Neural crest cell (in vitro differentiated cells): ENCODE measurements at places on chromosomes 2 and 18.

DNA sequence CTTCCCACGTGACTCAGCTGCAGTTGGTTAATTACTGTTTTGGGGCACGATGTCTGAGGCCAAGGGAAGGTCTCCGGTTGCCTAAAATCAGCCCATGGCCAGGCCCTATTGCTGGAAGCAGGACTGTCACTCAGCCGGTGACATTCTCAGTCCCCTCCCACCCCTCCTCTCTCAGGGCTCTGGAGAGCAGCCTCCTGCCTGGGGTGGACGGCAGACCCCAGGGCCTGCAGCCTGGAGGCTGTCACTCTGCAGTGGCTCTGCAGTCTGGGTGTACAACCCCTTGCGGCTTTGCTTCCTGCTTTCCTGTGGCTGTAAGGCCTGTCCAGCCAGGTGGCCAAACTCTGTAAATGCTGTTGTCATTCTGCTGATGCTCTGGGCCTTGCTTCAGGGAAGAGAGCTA lies 32.8 kb downstream of the ZBTB7C start:
- DNase-seq: no peak

GRCh38 chr2:172249986-172250385 lies 147.3 kb upstream of the DLX2 start:
- DNase-seq: no peak

- no peak for DNase-seq
Observed at GRCh38 chr2:152437276-152438108, 102.5 kb downstream of the FMNL2 start.

DNA sequence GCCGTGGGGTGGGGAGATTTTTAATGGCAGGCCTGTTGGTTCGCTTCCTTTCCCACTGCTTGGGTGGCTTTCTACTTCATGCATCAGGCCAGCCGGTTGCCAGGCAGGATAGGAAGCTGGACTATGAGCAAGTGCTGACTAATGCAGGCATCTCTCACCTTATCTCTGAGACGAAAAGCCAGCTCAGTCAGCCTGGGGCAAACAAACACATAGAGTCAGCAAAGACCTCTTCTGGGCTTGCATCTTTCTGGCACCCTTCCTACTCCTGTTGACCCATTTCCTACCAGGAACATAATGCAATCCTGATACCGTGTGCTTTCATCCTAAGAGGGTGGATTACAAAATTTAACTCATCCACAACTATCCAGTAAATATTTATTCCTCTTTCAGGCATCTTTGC lies 416.6 kb upstream of the MEX3C start:
- no peak for DNase-seq

DNA sequence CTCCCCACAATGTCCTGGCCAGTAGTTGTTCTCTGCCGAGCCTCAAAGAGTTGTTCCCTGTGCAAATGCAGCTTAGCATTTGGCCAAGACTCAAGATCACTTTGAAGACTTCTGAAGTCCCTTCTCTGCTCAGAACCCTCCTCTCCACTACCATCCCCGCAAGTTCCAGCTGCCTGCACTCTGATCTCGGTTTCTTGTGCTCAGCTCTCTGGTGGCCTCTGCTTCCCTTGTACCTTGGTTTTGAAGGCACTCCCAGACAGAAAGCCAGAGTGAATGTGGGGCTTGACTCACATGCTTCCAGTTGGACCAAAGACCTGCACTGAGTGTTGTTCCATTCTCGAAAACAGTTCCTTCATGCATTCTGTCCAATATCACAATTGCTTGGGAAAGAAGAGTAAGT lies 28.6 kb downstream of the CRACDL start:
- DNase-seq: no peak

- DNase-seq: no peak
Observed at GRCh38 chr2:212922701-212923100, 228.7 kb downstream of the IKZF2 start.

GRCh38 chr2:171297956-171298355 lies 135.8 kb downstream of the METTL8 start:
- DNase-seq: no peak

GRCh38 chr2:189179570-189179950 lies at the start of gene COL5A2:
Gene COL5A2, minus strand, starts transcription at chr2:189179761. Its CDS starts 157 bp downstream, at chr2:189179604.
- DNase-seq: peak; percentile 18

- no peak for DNase-seq
Observed at GRCh38 chr2:120005834-120006521, 6.9 kb upstream of the EPB41L5 start.

GRCh38 chr18:3972291-3972930 lies 482.7 kb downstream of the DLGAP1 start:
- no peak for DNase-seq

DNA sequence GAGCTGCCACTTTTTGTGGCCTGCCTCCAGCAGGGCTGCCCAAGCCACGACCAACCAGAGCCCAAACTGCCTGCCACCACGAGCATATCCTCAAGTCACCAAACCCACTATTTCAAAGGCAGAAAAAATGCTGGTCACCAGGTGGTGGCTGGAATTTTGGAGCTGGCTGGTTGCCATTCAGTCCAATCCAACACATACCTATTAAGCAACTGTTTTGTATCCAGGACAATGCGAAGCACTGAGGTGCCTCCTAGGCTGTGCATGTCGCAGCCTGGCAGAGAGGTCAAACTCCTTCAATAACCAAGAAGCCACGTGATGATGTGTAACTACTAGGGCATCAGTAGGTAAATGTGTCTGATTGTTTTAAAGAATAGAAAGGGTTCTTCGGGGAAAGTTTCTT lies 108.3 kb upstream of the PPP1CB start:
- no peak for DNase-seq

DNA sequence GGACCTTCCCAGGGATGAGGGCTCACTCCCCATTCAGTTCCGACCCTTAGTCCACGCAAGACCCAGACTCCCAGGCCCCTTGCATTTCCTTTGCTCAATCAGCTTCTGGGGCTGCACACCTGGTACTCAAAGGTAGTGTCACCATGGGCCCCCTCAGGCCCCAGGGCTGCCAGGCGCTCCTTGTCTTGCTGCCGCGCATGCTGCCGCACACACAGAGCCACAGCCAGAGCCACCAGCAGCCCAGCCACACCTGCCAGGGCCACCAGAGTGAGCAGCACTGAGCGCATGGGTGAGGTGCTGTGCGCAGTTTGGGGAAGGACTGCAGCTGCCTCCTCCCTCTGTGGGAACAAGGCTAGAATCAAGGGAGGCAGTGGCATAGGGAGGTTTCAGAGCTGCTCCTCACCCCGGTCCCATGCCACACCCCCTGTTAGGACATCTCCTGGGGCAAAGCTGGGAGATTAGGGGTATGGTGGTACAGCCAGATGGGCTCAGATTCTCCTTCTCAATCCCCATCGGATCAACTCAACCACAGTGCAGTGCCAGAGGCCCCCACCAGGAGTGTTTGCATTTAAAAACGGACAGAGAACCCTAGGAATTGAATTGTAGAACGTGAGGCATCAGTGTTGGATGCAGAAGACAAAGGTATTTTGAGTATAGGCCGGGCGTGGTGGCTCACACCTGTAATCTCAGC lies 11.3 kb downstream of the PTPRN start:
- no peak for DNase-seq

- DNase-seq: no peak
Observed at GRCh38 chr2:173048897-173049661, 26.6 kb upstream of the MAP3K20 start.

DNA sequence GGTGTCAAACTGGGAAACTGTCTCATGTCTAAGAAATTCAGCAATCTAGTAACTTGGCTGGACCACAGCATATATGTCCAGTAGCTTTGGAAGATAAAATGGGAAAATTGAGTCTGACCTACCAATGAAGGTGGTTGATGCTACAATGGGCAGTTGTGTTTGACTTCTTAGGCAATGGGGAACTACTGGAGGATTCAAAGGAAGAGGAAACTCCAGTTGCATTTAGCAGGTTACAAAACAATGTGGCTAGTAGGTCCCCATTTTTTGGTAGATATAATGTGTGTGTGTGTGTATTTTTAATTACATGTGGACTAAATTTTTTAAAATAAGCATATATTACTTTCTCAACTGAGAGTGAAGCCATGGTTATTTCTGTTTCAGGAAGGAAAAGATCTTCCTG lies 427.7 kb downstream of the NBAS start:
- no peak for DNase-seq

- no peak for DNase-seq
Observed at GRCh38 chr2:56770490-56770889, 586.7 kb downstream of the CCDC85A start.

- DNase-seq: no peak
Observed at GRCh38 chr2:75606761-75607399, 39.7 kb upstream of the MRPL19 start.

DNA sequence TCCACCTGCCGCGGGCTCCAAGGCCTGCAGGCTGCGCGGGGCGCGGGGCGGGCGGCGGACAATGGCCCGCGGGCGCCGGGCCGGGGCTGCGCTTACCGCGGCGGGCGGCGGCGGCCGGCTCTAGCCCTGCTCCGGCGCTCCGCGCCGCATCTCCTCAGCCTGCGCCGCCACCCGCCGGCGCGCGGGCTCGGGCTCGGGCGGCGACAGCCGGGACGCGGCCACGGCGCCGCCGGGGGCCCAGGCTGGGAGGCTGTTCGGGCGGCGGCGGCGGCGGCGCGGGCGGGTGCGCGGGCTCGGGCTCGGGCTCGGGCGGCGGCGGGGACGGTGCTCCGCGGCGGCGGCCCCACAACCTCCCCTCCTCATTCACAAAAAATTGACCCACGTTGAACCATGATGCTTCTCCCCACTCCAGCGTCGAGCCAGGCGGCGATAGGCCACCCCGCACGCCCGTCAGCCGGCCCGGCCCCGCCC lies at the start of gene HDAC4:
Gene HDAC4, minus strand, starts transcription at position 425 of the 471 bp plus-strand sequence. CDS start 48,321 bp downstream, outside the sequence.
- no peak for DNase-seq

DNA sequence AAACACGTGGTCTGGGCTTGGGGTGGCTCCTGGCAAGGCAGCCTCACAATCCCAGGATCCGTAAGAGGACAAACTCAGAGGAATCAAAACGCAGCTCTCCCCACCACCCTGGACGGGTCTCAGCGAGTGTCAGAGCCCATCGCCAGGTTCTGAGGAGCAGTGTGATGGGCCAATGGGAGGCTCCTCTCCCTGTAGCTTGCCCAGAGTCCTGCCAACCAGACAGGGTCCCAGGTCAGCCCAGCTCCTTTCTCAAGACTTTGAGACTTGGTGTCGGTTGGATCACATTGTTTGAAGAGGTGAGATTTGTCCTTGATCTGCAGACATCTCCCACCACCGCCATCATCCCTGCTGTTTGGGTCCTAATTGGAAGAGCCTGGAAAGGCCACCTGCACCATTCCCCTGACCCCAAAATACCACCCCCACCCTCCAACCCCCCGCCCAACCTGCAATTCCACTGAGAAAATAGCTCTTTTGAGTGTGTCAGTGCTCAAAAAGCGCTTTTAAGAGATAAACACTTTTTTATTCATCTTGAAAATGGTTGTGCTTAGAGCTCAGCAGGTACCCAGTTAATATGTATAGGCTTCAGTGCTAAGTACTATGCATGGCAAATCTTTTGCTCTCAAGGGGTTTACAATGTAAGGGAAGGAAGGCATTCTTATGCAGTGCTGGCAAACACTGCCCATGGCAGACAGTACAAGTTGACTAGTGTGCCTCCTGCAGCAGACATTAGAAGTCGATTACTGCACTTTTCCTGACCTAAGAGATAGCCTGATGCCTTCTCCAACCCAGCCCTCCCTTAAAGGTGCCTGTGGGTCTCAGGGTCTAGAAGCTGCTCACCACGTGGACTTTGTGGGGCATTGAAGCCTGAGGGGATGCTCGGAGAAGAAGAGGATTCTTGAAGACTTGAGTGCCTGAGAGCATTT lies 50.6 kb downstream of the GLI2 start:
- DNase-seq: no peak

- DNase-seq: no peak
Observed at GRCh38 chr2:145750612-145751011, 1230.7 kb upstream of the ZEB2 start.

- DNase-seq: no peak
Observed at GRCh38 chr18:57576316-57576715, 10.2 kb downstream of the FECH start.

DNA sequence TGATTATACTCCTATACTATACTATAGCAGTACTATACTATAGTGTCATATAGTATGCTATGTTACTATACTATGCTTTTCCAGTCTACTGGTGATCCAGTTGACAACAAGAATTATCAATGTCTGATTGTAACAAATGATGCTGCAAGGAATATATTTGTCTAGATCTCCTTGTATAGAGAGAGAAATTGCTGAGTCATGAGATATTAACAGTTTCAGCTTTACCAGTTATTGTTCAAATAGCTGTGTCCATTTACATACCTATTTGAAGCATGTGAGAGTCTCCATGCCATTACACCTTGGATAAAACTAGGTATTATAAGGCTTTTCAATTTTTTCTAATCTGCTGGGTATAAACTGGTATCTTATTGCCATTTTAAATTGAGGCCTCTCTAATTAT lies 136.4 kb upstream of the SKOR2 start:
- DNase-seq: no peak

DNA sequence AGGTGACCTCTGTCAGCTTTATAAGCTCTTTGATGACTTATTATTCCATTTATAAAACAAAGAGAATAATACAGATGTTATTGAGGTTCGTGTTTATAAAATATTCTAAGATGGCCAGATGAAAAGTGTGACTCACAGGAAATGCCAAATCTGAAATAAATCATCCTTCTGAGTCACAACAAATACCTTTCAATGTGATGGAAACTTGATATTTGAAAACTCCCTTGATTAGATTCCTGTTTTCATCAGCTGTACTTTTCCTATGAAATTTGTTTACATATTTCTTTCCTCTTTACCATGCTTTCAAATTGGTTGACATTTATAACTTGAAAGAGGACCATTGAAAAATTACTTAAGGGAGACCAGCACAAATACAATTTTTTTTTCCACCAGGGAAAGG lies 30.6 kb upstream of the PPP1R1C start:
- no peak for DNase-seq

DNA sequence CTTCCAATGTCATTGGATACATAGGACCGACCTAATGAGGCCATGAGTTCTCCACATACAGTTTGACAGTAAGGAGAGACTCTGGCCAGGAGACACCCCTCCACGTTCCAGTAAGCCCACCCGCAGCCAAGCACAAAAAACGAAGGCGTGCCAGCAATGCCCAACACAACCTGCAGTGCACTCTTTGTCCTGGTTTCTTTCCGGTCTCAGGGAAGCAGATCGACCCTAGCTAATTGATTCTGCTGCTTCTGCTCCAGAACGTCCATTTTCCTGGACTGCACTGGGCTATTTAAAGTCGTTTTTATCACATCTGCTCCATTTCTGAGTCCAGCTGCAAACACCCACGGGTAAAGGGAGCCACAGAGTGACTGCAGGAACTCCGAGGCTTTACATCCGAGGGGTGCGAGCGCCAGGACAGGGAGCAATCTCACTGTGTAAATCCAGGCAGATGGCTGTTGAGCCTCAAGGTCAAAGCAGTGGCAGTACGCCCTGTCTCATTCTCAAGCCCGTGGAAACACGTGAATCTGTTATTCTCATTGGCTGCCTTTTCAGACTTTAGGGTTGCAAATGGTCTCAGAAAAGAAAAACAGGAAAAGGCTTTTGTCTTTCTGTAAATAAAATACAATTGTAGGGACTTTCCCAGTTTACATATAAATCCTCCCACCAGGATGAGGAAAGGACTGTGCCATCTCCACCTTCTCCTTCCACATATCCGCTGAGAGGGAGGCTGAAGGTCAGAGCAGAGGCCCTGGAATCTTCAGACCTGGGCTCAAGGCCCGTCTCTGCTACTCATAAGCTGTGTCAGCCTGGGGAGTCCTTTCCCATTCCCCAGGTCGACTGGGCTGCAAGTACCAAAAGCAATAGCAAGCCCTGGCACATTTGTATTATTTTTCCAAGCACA lies 40.7 kb downstream of the TMEM163 start:
- DNase-seq: no peak
